NCI-H446 treated with DMSO at 0.1 percent for 48 hours (cell line): ENCODE measurements at places on chromosomes 1 and 21.

- no peak for DNase-seq
Observed at GRCh38 chr1:5620418-5620817, 371.8 kb downstream of the NPHP4 start.

DNA sequence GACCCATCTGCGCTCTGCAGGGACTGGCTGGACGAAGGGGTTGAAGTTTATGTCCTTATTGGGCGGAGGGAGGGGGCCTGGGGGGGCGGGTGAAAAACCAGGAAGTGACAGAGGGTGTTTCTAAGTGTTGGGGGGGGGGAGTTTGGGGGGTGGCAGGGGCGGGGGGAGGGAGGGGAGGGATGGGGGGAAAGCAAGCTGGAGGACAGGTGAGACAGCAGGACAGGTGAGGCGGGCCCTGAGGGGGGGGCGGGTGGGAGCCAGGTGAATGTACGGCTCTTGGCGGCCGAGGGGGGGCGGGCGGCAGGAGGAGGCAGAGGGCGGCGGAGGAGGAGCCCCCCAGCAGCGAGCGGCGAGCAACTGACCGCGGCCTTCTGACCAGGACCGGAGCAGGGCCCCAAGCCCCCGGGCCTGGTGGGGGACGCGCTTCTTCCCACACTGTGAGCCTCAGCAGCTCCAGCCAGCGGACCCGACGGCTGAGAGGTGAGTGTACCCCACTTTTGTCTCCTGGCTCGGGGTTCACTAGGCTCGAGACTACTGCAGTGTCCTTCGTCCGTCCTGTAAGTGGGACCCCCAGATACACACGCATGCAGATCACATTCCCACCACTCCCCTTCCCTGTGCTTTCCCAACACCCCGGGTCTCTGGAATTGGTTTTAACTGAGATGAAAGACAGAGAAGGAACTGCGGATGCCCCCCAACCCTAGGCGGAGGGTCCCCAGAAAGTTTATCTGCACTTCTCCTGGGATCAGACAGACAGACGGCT, at the start of gene ZBTB7B:
Gene ZBTB7B (plus strand): TSS at position 339 of the 763 bp plus-strand sequence. CDS start 11,859 bp downstream, outside the sequence.
- DNase-seq: no peak

GRCh38 chr1:76269155-76269554, 194.6 kb downstream of the ST6GALNAC3 start:
- DNase-seq: peak; percentile 40

- no peak for DNase-seq
Observed at GRCh38 chr1:34055818-34056217, 109.2 kb downstream of the CSMD2 start.

GRCh38 chr1:91054780-91055481, 33.1 kb upstream of the ZNF644 start:
- DNase-seq: no peak

DNA sequence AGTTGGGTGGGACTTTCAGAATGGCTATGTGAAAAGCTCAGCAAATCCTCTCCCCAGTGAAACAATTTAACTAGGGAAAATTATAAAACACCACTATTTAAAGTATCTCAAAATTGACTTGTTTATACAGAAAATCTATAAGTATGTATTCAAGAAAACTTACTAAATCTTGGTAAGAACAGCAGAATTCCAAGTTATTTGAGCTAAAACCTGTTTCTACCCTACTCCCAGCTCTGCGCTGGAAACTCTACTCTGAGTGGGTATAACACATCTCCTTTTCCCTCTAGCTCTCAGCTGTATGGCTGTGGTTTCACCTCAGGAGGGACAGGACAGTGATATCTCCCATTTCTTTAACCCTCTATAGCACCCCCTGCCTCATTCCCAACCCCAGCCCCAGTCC, 295.2 kb upstream of the POGK start:
- DNase-seq: no peak

- peak; percentile 92 for DNase-seq
Observed at GRCh38 chr1:205032508-205032907, 10.5 kb upstream of the CNTN2 start.

GRCh38 chr21:29258626-29259338, 39.9 kb upstream of the BACH1 start:
- DNase-seq: no peak

GRCh38 chr1:51283979-51284378, 46.4 kb downstream of the TTC39A start:
- DNase-seq: no peak

GRCh38 chr1:40939320-40940059, 40.0 kb upstream of the CTPS1 start:
- no peak for DNase-seq

GRCh38 chr21:27423038-27423437, 456.1 kb upstream of the ADAMTS5 start:
- no peak for DNase-seq

DNA sequence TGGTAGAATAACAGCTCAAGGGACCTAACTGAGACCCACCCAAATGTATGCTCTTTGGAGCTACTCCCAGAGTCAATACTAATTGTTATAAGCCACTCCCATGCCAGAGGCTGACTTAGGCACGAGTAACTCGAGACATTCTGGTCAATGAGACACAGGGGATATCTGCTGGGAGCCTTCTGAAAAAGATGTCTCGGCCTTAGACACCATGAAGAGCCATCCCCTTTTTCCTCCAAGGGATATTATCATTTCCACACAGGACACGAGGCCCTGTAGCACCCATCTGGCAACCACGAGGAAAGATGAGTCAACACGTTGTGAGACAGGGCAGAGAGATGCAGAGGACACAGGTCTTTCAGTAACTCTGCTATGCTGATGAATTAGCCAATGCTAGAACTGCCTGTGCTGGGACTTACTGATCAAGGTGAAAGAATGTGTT, 30.7 kb downstream of the ITPKB start:
- DNase-seq: peak; percentile 68

DNA sequence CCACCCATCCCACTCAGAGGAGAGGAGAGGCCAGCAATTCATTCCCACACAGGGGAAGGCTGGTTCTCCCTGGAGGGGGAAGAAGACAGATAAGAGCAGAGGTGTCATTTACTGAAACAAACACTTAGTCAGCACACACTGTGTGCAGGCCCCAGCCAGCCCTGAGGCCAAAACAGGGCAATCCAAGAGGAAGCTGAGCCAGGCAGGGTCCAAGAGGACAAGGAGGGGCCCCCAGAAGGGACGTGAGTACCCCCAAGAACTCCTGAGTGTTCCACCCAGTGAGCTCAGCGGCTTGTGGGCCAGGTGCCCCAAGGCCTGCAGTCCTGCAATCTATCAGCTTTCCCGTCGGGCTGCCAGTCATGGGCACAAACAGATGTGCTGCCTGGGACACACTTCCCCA, 15.8 kb downstream of the ADGRB2 start:
- no peak for DNase-seq

DNA sequence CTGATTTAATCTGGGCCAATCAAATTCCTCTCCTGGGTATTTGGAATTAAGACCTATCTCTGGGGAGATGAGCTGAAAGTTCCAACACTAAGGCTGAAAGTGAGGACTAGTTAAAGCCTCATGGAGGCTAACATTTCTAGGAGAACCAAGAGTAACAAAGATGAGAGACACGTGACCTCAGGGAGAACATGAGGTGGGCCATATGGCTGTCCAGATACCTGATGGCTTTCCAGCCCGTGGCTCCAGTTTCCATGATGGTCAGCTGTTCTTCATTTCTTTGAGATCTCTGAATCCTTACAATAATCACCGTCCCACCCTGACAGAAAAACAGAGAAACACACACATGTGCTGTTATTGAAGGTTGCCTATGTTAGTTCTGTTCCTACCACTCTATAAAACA, 66.1 kb downstream of the LEPR start:
- no peak for DNase-seq

- DNase-seq: no peak
Observed at GRCh38 chr1:234515411-234515810, 36.4 kb upstream of the TARBP1 start.

DNA sequence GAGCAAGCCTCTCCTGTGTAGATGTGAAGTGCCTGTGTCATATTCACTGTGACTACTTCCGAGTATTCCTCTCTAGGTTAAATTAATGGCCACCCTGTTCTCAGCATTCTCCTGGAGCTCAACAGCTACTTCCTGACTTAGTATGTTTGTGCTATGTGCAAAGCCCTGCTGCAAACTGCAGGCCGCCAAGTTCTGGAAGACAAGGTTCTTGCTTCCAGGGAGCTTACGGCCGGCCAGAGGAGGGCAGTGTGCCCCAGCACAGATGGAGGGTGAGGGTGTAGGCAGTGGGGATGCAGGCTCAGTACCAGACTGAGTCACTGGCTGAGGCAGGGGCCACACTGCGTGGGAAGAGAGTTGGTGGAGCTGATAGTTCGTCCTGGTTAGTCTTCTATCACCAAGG, 43.2 kb downstream of the ELK4 start:
- DNase-seq: peak; percentile 48

DNA sequence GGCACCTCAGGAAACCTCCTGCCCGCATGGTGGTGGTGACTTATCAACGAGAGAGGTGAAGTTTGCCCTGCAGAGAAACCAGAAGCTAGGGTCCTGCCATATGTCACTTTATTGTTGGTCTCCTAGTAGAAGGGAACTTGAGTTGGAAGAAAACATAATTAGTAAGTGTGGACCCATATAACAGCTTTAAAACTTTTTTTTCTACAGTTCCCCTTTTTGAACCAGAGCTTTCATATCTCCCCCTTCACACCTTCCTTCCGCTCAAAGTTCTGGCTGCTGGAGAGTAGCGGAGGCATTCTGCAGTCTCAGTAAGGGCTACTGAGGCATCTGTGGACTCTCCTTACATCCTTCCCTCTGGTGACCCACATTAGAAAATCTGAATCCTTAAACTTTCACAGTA, 48.9 kb downstream of the PHC2 start:
- DNase-seq: no peak
